Activated T-helper 17 cell treated with anti-CD3 and anti-CD28 coated beads, Interleukin-2, amount 50 U/mL, for 72 hours (primary cell): ENCODE measurements at places on chromosomes 6 and 20.
A peak's percentile ranks its signal among the peaks of the same experiment; 100 is the strongest.

- H3K4me3 ChIP-seq = no peak overlapping the region
- no peak overlapping the region for H3K27ac ChIP-seq
- ATAC-seq = peak; percentile 74
- H3K4me1 ChIP-seq = peaks cover 10% of the 10 kb centered on the region
- peaks cover 49% of the 10 kb centered on the region for H3K36me3 ChIP-seq
These were observed 104.9 kb downstream of the GJA10 start for GRCh38 chr6:89999154-89999553.

DNA sequence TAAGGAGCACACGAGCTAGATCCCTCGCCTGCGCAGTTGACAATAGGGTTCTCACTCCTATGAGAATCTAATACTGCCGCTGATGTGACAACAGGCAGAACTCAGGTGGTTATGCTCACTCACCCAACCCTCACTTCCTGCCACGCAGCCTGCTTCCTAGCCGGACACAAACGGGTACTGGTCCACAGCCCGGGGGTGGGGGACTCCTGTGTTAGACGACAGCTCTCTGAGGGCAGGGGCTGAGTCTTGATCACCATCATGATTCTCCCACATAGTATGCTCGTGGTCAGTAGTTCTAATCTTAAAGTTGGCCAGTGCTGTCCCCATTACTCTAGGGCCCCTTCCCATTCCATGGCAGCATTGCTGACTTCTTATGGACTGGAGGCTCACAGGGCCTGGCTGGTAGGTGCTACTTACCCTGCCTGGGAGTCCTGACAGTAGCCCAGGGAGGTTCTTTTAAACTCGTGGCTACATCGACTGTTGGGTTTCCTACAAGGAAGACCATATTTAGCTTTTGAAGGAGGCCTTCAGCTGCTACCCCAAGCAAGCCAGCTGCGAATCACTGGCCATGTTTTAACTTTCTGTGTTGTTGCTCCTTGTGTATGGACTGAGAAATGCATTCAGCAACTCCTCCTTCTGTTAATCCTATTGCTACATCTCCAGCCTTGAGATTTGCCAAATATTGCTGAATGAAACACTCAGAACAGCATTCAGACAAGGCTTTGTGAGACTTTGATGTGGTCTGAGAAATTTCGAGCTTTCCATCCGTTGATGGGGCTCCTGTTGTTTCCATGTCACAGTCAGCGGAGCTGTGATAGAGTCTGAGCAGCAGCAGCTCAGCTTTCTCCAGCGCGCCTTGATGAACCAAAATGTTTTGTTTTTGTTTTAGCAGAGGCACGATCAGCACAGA is 300.3 kb downstream of the NRN1 start:
- H3K4me1 ChIP-seq = peaks cover 6% of the 10 kb centered on the region
- H3K27me3 ChIP-seq = no peaks in the 10 kb centered on the region

DNA sequence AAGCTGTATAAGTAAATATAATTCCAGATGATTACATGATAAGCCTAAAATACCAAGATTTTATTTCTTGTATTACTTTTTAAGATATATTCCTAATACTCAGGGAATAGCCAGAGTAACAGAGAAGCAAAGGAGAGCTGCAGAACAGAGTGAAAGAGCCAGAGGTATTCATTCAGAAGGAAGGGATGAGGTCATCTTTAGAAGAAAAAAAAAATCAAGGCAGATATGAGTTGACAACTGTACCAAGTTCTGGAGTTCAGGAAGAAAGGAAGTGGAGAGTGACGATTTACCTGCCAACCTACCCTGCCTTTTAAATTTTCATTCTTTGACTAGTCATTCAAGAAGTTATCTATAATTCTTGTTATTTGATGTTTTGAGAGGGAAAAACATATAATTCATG is 28.8 kb upstream of the NHSL1 start:
- no peak overlapping the region for H3K27ac ChIP-seq
- no peak overlapping the region for H3K4me3 ChIP-seq
- H3K4me1 ChIP-seq = no peaks in the 10 kb centered on the region
- no peak for ATAC-seq
- peaks cover 28% of the 10 kb centered on the region for H3K27me3 ChIP-seq

- H3K36me3 ChIP-seq = no peaks in the 10 kb centered on the region
- H3K27me3 ChIP-seq = no peaks in the 10 kb centered on the region
- H3K4me1 ChIP-seq = no peaks in the 10 kb centered on the region
- no peak for ATAC-seq
These were observed 366.3 kb downstream of the RFPL4B start for GRCh38 chr6:112713402-112713801.

GRCh38 chr6:74167976-74168375 is 472.0 kb downstream of the CD109 start:
- H3K27me3 ChIP-seq = no peaks in the 10 kb centered on the region
- no peaks in the 10 kb centered on the region for H3K4me1 ChIP-seq
- no peak overlapping the region for H3K4me3 ChIP-seq
- no peak overlapping the region for H3K27ac ChIP-seq
- no peak for ATAC-seq
- no peaks in the 10 kb centered on the region for H3K36me3 ChIP-seq

DNA sequence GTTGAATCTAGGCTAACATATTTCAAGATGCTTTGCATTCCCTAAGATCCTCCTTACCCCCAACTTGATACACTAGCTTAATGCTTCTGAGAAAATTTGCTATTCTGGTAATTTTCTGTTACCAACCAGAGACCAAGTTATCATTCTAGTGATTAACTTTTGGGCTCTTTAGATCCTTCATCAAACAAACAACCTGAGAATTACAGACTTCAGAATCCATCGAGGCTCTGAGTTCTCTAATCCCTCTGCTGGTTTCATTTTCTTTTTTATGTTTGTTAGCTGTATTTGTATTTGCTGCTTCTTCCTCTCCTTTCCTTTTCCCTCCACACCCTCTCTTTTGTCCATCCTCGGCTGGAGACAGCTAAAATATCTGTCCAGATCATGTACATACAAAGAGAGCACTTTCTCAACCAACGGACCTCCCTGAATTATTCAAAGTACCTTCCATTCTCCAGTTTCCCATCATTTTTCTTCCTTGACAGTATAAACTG is 98.7 kb upstream of the RIPOR2 start:
- no peaks in the 10 kb centered on the region for H3K27me3 ChIP-seq
- H3K36me3 ChIP-seq = peaks cover 64% of the 10 kb centered on the region
- H3K27ac ChIP-seq = peak overlapping the region; percentile 86
